Myometrial cell (primary cell): ENCODE measurements at places on chromosomes 1 and 21. TPM values are rescaled to one million over a fixed set of nuclear protein-coding genes. Genes with fewer than 3 reads are reported as not detected.

The LCE2B gene
- not detected in 2 replicates for total RNA-seq

The OR2L13 gene
- total RNA-seq, result not detected in 2 replicates

The FAM177B gene
- not detected in 2 replicates for total RNA-seq

The PGBD2 gene
- total RNA-seq, result 1.8 and 2.9 TPM in 2 replicates

The HSF2BP gene
- 2.7 and 4.3 TPM in 2 replicates for total RNA-seq

The RGS13 gene
- total RNA-seq, result not detected in 2 replicates

The DPM3 gene
- total RNA-seq, result 218 and 219 TPM in 2 replicates

The SPATA1 gene
- not detected in 2 replicates for total RNA-seq

The TTC39A gene
- under 0.01 TPM in 1 of 2 replicates, not detected in the other for total RNA-seq

The KIAA0040 gene
- total RNA-seq, result under 0.01 TPM in 1 of 2 replicates, not detected in the other

The HTR1D gene
- total RNA-seq, result not detected in 2 replicates

The CCDC185 gene
- total RNA-seq, result not detected in 2 replicates

The ZNF670 gene
- total RNA-seq, result 1.2 and 2.8 TPM in 2 replicates

The PTGFR gene
- 1.4 TPM in 2 replicates for total RNA-seq

The SYT2 gene
- not detected in 2 replicates for total RNA-seq

The MMP23B gene
- total RNA-seq, result 0.58 and 19.3 TPM in 2 replicates

The DSTYK gene
- total RNA-seq, result 8.4 and 10.6 TPM in 2 replicates

The KRTAP23-1 gene
- total RNA-seq, result not detected in 2 replicates

The RNU1-2 gene
- total RNA-seq, result not detected in 2 replicates

The C4BPB gene
- total RNA-seq, result not detected in 2 replicates

The TRIM46 gene
- total RNA-seq, result 3.7 and 5.8 TPM in 2 replicates

The CDCA8 gene
- 23.4 and 31.4 TPM in 2 replicates for total RNA-seq

The APH1A gene
- 116 and 135 TPM in 2 replicates for total RNA-seq

The CADM3 gene
- total RNA-seq, result not detected in 2 replicates
